PC-3 (cell line): ENCODE measurements at places on chromosomes 7 and 10. TPM values are rescaled to one million over a fixed set of nuclear protein-coding genes. Genes with fewer than 3 reads are reported as not detected.

DNA sequence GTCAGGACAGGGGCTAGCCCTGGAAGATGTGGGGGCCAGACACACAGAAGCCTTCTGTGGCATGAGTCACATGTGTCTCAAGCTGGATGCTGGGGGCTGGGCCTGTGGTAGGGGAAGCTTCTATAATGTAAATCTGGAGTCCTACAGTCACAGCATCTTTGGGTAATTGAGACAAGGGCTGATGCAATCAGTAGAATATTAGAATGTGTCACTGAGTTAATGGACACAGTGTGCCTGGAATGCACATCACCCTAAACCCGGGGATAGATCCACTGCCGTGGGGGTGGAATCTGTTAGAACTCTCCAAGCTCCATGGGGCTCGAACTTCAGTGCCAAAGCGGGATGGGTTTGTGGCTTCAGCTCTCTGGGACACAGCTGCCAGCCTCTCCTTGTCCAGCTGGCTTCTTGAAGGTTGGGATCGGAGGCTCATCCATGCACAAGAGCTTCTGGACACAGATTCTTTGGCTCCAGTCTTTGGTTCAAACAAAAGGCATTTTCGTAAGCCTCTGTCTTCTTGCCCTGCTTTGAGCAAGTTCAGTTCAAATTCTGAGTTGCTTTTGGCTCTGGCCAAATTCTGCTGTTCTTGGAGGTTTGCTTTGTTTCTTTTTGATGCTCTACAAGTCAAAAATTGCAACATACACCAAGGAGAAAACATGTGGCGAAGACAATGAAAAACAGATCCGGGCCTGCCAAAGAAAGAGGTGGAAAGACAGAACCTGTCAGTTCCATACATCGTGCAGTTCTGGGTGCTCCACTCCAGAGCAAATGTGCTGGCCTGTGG lies 194.8 kb upstream of the ZNF32 start:
- no peak for DNase-seq

DNA sequence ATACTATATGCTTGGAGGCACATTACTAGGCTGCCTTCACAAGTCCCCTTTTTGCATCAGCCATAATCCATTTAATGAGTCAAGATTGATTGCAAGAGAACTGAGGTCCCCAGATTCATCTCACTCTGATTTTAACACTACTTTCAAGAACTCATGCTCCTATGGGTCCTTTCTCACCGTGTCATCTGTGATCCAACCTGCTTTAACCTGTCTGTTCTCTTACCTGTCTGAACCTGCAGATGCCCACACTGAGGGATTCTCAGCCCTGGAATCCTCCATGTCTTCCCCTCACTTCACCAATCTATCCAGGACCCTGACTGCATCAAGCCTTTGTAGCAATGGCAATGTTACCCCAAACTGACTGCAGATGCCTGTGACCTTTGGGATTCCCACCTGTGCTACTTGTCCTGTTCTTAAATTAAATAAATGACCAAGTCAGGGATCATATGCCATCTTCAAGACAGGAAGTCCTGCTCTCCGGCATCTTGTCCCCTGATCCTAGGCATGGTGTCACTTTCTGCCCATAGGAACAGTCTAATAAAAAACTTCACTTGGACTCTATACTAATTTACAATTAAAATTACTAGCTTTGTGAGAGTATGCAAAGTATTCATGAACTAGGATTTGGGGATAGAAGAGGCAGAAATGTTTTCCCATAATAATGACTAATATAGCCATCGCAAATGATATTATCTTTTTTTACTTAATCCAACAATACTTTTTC lies 25.9 kb upstream of the GOT1 start:
- no peak for DNase-seq

- no peak for DNase-seq
These were observed 75.3 kb downstream of the GRB10 start for GRCh38 chr7:50707236-50708006.

DNA sequence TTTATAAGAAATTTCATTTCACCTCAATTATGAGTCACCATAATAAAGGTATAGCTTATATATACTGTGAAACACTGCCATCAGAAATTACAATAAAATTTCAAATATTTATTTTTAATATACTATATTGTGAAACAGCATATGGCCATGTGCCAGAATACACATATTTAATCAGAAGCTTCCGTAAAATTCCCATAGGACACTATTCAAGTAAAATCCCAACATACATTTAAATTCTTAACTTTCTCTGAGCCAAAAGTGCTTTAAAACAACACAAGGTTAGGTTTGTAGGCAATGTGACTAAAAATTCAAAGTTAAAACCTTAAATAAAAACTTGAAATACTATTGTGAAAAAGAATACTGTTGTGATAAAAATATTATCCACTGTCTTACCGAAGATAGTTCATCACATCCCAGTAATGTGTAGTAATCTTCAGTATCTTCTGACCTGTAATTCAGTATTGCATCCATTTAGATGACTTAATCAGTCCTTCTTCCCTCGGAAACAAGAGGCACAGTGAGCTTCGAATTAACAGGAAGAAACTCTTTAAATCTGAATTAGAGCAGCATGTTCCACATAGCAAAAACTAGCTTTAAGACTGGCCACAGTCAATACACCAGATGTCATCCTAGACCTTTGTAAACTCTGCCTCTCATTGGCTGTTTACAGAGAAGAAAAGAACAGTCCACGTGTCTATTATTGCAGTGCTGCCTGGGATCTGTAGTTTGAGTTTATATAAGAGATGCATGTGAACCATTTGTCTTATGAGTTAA lies at the start of gene DNAJC12:
TSS of gene DNAJC12 (minus strand) at position 648 of the 774 bp plus-strand sequence. CDS start at position 471, 177 bp downstream.
- DNase-seq: peak; percentile 78

DNA sequence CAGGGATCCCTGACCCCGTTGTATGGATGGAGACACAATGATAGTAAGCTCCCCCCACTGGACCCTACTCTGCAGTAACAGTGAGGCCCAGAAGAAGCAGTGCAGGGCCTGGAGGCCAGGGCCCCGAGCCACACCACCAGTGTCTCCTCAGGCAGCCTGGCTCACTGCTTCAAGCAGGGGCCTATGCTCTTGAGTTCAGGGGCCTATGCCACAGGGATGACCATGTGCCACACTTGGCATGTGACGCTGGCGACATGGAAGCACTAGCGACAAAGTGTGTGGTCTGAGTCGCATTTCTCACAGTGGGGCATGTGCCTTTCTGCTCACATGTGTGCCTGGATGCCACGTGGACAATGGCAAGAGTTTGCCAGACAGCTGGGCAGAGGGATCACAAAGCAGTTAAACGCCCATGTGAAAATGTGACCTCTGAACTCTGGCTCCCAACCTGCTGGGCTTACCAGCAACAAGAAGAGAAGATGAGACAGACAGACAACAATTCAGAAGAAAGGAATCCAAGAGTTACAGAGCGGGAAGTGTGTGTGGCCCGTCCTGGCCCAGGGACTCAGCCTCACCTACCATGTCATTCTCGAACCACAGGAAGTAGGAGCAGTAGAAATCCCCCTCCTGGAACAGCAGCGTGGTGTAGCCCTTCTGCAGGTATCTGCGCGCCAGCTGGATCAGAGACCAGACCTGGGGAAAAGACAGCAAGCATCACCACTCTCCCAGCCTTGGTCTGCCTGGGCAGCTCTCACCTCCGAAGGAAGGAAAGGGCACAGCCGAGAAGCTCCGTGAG lies 4.7 kb upstream of the PYROXD2 start:
- DNase-seq: no peak

GRCh38 chr7:1593091-1593866 lies 23.4 kb upstream of the PSMG3 start:
- no peak for DNase-seq

The ARHGEF35 gene
- 10.8 TPM in 2 replicates for total RNA-seq
